LHCN-M2 (cell line): ENCODE measurements at places on chromosomes 16 and 17. TPM values are rescaled to one million over a fixed set of nuclear protein-coding genes. Genes with fewer than 3 reads are reported as not detected.

The PDE6G gene
- not detected in 2 replicates for total RNA-seq

The NPIPA3 gene
- 0.29 and 0.58 TPM in 2 replicates for total RNA-seq

The FBXO39 gene
- total RNA-seq = not detected in 2 replicates

DNA sequence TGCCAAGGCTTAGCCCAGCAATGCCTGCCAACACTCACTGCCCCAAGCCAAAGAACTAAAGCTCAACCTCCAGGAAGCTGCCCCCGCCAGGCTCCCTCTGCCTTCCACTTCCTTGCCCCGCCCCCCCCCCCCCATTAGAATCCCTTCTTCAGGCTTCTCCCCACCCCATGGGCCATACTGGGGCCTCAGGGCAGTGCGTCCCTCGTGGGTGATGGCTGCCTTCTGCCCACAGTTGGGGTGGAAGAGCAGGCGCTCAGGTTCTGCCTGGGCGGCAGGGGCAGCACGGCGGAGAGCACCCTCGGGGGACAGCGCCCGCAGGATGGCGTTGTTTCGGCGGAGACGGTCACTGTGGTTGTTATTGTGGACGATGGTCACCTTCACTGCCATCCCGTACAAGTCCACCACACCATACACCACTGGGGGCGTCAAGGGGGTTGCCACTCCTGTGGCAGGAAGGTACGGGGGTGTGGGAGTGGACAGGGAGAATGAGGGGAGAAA, 4.1 kb downstream of the NEURL4 start:
- DNase-seq = no peak

- DNase-seq = no peak
These were observed 298.6 kb upstream of the PSMD7 start for GRCh38 chr16:73997971-73998370.

DNA sequence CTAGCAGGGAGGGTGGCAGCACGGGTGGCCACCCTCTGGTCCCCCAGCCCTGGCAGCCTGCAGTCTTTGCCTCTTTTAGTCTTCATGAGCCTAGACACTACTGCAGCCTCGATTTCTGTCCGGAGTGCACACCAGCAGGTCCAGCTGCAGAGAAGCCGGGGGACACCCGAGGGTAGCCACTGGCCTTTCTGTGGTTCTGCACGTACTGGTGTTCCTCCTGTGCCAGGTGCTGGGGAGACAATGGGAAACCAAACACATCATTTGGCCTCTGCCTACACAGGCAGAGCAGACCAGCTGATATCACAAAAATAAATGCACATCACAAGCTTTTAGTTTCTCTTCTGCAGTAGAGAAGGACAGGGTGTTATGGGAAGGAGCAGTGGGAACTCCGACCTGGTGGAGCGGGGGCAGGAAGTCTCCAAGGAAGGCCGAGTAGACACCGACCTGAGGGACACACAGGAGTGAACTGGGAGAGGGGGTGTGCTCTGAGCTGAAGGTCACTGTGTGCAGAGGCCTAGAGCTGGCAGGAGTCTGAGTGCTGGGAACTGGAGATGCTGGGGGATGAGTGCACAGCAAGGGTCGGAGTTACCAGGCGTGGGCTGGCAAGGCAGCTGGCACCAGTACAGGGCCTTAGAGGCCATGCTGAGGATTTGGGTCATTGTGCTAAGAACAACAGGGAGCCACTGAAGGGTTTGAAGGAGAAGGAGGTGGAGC, 23.1 kb downstream of the GPT2 start:
- no peak for DNase-seq

GRCh38 chr16:983044-984030, 1.8 kb downstream of the SOX8 start:
- DNase-seq = no peak

DNA sequence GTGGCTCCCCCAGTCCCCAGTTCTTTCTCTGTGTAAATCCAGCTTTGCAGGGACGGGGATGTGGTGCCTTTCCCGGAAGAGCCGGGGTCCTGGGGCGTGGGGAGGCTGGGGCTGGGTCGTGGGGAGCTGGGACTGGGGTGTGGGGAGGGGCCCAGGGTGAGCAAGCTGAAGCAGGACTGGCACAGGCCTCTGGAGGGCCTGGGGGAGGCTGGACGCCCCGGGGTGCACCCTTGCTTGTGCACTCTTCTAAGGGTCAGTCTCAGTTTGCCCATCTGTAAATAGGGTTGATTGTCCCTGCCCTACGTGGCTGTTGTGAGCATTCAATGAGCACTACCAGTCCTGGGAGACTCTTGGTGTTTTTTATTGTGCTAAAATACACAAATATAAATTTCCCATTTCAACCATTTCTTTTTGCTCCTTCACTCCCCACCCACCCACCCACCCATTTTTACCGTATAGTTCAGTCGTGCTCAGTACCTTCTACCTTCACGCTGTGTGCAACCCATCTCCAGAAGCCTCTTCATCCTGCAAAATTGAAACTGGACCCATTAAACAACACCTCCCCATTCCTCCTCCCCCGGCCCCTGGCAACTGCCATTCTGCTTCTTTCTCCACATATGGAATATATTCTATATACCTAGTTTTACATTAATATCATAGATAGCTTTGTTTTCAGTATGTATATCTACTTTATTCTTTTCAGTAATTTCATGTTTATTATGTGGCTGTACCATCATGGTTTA, 7.8 kb upstream of the TBC1D3B start:
- no peak for DNase-seq
